ENCODE measurements at places on chromosomes 6 and 20. TPM values are rescaled to one million over a fixed set of nuclear protein-coding genes. Genes with fewer than 3 reads are reported as not detected.

The AURKA gene
- 32.9 TPM for total RNA-seq

DNA sequence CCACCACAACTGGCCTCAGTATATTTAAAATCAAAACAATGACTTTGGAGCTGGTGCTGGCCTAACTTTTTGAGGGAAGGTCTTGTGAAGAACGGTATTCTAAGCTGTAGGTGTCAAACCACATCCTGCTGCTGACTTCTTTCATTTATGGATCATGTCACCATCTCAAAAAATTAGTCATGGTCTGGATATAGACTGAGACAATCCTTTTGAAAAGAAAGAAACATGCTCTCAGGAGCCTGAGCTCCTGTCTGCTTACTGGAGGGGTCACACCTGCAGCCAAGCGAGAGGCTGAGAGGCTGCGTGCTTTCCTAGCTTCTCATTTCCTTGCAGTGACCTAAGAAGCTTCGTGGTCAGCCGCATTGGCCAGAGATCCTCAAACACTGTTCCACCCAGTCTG is 55.2 kb downstream of the TIAM2 start:
- DNase-seq, result no peak

DNA sequence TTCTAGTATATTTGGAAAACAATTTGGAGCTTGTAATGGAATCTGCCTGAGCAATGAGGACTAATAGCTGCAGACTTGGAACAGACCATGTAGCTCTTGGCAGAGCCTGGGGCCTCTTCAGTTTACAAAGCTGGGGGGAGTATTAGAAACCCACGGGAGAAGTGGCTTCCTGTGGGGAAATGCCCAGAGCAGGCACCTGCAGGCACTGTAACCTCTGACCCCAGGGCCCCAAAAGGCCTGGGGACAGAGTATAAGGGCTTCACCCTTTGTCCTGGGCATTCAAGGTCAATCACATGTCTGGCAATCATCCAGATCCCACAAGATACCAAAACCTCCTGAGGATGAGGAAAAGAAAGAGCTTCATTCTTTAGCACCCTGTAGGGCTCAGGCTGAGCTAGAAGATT is 19.4 kb downstream of the PKIG start:
- peak; percentile 72 for DNase-seq

DNA sequence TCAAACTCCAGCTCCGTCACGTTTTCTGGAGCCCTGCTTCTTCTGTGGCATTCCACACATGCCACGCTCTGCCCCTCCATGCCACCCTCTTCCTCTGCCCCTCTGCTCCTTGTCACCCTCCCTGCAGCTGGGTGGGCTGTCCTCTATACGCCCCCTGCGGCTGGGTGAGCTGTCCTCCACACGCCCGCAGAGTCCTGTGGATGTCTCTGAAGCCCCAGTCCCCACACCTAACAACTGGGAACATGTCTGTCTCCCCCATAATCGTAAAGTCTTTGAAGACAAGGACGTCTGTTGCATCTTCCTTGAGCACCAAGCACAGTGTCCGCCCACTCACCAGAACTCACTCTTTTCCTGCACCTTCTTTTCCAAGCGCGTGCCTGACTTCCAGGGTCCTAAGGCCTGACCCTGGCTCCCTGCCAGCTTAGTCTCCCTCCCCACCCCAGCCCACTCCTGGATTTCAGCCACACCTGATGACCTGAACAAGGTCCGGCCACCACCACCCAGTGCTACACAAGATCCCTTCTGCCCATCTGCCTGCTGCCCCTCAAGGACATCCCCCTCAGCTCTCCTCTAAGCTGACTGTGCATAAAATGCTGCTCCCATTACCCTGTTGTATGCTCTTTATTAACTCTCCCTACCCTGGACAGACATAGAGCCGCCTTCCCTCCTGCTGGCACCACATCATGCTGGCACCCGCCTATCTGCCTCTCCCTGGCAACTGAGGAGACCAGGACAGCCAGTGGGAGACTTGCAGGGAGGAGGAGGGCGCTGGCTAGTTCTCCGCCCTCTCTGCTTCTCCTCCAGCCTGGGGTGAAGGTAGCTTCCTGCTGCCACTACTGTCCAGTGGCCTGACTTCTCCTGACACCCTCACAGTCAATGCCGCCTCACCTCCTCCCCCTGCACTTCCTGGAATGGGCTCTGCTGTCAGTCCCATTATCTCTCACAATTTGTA is 10.7 kb upstream of the PRR18 start:
- DNase-seq, result no peak

DNA sequence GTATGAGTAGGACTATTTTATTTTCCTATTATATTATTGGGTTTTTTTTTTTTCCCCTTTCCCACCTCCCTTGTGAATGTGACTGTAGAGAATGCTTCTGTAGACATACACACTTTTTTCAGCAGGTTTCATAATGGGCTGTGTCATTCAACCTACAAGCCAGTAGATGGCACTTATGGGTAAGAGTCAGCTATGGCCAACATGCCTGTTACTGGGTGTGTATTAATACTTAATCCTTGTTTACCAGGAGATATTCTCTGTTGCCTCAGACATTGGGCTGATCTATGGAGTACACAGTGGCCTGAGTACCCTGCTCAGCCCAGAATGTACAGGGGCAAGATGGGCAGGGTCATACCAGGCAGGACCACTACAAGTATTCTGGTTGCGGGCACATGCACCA is 382.5 kb downstream of the EPHA7 start:
- no peak for DNase-seq

The PROKR2 gene
- not detected for total RNA-seq

- DNase-seq, result no peak
These were observed 21.2 kb upstream of the VEGFA start for GRCh38 chr6:43748765-43749164.

The NR2E1 gene
- total RNA-seq, result not detected

DNA sequence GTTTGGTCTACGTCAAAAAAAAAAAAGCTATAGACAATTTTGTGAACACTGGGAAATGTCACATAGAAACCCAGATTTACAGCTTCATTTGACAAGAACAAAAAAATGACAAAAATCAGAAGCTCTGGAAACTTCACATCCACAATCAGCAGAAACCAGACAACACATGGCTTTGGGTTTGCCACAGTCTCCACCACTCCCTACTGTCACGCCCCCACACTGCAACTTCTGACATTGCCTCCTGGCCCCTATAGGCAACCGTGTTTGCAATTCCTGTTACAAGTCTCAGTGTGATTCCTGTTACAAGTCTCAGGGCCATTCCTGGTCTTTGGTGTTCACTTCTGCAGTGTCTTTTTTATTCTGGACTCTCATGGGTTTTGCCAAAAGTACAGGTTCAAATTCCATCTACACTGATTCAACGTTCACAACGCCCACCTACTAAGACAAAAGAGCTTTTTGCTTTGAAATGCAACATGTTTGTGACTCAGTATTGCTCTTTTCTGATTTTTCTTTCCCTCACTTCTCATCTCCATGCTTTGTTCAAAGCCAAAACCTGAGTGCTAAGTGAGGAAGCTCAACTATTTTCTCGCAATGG is 12.0 kb downstream of the CNKSR3 start:
- DNase-seq, result no peak

The BFSP1 gene
- total RNA-seq, result 2.9 TPM

The ZGPAT gene
- total RNA-seq, result 21.2 TPM

The PLEKHG1 gene
- 38.9 TPM for total RNA-seq

The HRH3 gene
- total RNA-seq, result not detected

The DBNDD2 gene
- 12.6 TPM for total RNA-seq

The MYCT1 gene
- total RNA-seq, result 148 TPM

DNA sequence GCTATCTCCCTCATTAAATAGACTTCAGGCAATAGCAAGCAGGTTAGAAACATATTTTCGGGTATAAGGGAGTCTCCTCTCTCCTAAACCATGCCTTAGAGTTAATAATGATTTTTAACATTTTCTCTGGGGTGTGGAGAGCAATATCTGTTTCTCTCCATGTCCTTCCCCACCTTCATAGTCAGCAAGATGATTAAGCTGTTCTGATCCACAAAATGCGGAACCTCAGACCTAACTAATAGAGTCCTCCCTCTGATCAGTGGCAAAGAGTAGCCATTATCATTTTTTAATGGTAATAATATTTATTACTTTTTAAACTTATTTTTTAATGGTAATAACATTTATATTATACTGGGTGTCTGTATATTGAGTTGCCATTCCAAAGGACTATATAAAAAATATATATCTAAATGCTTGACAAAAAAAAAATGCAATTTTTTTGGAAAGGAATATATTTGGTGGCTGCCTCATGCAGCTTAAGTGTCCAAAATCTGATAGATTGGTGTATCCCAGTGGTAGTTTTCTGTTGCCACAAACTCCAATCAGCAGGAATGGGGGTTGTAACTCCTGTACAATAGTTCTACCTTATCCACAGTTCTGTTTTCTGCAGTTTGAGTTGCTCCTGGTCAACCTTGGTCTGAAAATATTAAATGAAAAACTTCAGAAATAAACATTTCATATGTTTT is 14.0 kb upstream of the BTN3A2 start:
- DNase-seq, result no peak

The LY6G6D gene
- not detected for total RNA-seq

The HLA-DQB1 gene
- not detected for total RNA-seq

DNA sequence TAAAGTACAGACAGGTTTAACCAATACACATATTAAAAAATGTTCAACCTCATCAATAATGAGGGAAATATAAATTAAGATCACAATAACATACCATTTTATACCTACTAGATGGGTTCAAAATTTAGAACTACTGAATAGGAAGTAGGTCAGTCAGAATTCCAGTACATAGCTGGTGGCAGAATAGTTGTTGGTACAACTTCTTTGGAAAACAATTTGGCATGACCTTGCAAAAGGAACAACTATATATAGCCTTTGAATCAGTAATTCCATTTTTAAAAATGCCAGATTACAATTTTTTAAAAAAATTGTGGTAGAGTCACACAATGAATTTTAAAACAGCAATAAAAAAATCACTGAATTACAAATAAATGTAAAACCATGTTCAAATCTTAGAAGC is 165.6 kb downstream of the CDK19 start:
- no peak for DNase-seq

The CYP24A1 gene
- total RNA-seq, result not detected

The TAF11 gene
- 38.5 TPM for total RNA-seq

GRCh38 chr6:170082067-170082466 is 208.8 kb downstream of the DLL1 start:
- no peak for DNase-seq

The SPDEF gene
- not detected for total RNA-seq

The ASIP gene
- not detected for total RNA-seq

The DLK2 gene
- total RNA-seq, result 0.25 TPM

The ADGRG6 gene
- 10.0 TPM for total RNA-seq

The OLIG3 gene
- total RNA-seq, result not detected

The SLC26A8 gene
- total RNA-seq, result under 0.01 TPM

GRCh38 chr6:5378331-5378730 is 117.0 kb downstream of the FARS2 start:
- DNase-seq, result no peak

DNA sequence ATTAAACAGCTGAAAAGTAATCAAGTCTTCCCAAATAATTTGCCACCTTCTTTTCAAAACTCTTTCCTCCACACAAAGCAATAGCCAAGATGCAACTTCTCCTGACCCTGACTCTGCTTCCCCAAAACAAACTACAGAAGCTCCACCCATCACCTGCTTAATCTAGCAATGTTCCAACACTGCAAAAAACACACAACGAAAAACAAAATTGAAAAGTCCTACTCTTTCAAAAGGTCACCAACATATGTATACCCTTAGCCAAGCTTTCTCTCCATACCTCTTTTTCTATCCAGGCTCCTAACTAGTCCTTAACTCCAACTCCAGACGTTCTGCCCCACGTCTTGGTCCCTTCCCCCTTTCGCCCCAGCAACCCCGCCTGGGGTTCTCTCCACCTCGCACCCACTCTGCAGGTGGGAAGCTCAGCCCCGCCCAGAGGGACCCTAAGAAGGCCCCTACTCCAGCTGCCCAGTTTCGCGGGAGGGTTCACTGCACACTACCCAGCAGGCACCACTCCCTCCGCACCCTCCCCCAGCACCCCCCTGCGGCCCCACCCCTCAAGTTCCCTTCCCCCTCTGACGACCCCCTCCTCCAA is 717 bp downstream of the CSNK2A1 start:
- no peak for DNase-seq

- peak; percentile 40 for DNase-seq
These were observed 122.0 kb downstream of the HTR1B start for GRCh38 chr6:77341058-77341986.

- DNase-seq, result no peak
These were observed 103.3 kb downstream of the ARHGAP18 start for GRCh38 chr6:129606664-129607063.

DNA sequence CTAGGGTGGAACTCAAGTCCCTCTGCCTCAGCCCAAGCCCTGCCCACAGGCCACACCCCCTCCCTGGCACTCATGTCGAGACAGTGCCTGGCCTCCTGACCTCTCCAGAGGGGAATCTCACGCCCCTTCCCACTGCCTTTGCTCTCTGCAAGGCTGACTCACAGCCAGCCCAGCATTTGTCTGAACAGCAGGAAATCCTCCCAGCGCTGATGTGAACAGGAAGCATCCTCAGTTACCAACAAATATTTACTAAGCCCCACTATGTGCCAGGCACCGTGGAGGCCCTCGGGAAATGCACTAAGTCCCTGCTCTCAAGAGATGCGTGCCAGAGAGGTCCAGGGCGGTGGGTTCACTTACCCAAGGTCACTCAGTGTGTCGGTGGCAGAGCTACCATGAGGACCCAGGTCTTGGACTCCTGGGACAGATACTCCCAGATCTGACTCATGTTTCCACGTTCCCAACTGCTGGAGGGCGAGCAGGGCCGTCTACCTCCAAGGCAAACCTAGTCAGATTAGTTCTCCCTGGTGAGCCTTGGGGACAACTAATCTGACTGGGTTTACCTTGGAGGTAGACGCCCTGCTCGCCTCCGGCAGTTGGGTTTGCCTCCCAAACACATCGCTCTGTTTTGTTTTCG is 7.8 kb downstream of the ADA start:
- DNase-seq, result peak; percentile 99

- DNase-seq, result no peak
These were observed 1.2 kb upstream of the PNPLA1 start for GRCh38 chr6:36268478-36269275.

DNA sequence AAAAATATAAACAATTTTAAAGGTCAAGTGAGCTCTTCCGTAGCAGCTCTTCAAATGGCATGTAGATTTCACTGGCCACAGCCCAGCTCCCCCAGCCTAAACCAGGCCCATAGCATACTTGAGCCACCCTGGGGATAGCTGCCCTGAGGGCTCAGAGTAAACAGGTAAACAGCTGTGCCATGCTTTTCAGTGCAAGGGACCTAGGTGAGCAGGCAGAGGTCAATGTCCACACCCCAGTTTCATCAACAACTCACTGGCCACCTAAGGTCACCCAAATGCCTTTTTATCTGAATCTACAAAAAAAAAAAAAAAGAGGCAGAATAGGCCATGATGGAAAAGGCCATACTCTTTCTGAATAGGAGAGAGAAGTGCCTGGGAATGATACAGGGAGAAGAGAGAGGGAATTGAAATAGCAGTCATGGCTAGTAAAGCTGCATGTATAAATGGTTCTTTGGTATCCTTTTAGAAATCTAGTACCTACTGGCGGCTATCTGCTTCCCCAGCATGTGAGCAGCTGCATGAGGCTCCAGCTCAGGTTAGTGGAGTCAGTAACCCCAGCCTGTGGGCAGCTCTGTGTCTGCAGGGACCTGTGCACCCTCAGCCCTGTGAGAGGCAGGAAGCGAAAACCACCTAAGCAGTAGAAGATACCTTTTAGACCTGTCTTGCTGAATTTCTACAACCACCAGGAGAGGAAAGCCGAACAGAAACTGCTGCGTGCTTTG is 77.0 kb downstream of the FOXA2 start:
- no peak for DNase-seq

Measured in pulmonary artery endothelial cell (primary cell).